ENCODE measurements at places on chromosomes 5 and 9.

- no peak for DNase-seq
Observed at GRCh38 chr5:32276173-32276853, 36.4 kb downstream of the MTMR12 start.

- DNase-seq: no peak
Observed at GRCh38 chr5:139835656-139836055, 40.0 kb downstream of the PSD2 start.

GRCh38 chr5:170296935-170297588, 515 bp downstream of the LCP2 start:
- DNase-seq: no peak

- DNase-seq: no peak
Observed at GRCh38 chr5:148833122-148833521, 6.7 kb downstream of the ADRB2 start.

GRCh38 chr5:59146729-59147128, 563.9 kb downstream of the RAB3C start:
- DNase-seq: no peak

DNA sequence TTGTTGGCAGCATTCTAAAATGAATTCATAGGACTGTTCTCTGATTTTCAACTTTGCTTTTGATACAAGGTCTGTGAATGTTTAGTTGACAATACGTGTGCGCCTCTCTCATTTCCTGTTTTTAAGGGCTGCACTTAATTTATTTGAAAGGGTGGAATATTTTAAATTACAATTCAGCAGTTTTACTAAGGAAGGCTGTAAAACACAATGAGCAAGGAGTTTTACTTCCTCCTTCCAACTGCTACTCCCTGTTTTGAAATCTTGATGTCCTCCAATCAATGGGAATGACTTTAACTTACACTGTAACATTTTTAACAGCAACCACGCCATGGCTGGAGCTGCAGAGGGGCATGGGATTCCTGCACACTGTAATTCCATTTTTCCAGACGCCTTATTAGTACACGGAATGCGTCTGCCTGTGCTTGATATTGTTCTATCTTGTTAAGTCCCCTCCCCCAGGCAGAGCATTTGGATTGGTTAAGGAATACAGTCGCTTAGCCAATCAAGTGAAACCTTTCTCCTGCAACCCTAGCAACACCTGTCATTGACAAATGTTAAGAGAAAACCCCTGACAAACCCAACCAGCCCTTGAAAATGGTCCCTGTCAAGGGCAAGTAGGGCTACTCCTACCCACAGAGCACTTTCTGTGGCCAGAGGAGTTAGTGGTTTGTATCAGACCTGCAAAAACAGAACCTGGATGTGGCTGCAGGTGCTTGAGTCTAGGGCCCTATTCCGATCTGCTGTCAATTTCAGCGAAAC, 12.5 kb upstream of the ZSWIM6 start:
- DNase-seq: peak; percentile 50

DNA sequence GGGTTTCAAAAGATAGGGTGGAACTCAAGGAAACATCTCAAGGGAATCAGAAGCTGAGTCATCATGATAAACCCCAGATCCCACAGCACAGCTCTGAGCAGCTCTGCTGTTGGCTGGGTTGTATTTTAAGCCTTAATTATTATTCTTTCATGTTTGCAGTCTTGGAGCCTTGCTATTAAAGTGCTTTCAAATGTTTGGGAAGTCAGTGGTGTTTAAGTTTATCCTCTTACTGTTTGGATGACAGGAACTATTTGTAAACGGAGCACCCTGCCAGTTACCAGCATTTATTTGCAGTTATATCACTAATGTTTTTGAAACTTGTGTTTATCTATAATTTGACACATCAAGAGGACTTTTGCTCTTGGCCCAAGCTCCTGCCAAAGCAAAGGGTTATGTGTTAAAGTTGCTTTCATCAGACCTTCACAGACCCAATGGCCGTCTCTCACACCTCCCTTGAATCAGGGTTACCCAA, 141.1 kb upstream of the SPDL1 start:
- no peak for DNase-seq

GRCh38 chr5:143932584-143932983, 120.6 kb downstream of the HMHB1 start:
- no peak for DNase-seq

DNA sequence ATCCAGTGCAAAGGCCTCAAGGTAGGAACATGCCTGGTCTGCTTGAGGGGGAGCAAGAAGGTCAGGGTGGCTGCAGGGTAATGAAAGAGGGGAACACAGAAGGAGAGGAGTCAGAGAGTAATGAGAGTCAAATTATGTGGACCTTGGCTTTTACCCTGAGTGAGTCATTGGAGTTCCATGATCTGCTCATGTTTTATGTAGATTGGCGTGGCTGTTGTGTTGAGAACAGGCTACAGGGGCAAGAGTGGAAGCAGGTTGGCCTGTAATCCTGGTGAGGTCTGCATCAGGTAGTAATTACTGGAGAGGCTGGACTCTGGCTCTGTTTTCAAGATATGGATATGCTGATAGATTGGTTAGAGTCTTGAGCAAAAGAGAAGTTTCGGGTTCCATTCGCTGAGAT, 177.7 kb upstream of the NR3C1 start:
- DNase-seq: no peak
